ENCODE measurements at places on chromosomes 16 and 17. TPM values are rescaled to one million over a fixed set of nuclear protein-coding genes. Genes with fewer than 3 reads are reported as not detected.

- H3K4me1 ChIP-seq = peaks cover 4% of the 10 kb centered on the region
- no peaks in the 10 kb centered on the region for H3K36me3 ChIP-seq
- no peak overlapping the region for H3K27ac ChIP-seq
- no peak overlapping the region for H3K4me3 ChIP-seq
These were observed 263.3 kb downstream of the HS3ST3A1 start for GRCh38 chr17:13338421-13338820.

DNA sequence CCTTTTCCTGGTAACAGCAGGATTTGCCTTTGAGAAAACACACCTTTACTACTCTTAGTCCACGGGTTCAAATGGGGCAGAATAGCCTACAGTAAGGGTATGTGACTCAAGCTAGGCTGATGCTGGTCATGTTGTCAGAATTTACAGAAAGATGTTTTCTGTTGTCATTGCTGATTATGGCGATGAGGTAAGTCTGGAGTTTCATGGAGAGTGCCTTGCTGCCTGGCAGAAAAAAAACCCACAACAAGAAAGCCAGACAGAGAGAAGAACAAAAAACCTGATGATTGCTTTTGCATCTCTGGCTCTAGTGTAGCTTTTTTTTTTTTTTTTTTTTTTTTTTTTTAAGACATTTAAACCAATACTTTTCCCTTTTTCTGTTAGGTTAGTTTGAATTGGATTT, 47.9 kb downstream of the SLC6A4 start:
- H3K36me3 ChIP-seq = peaks cover 24% of the 10 kb centered on the region
- H3K4me1 ChIP-seq = no peaks in the 10 kb centered on the region
- peaks cover 4% of the 10 kb centered on the region for H3K27me3 ChIP-seq
- H3K27ac ChIP-seq = no peak overlapping the region
- DNase-seq = no peak

TNFRSF17 gene
- not detected for total RNA-seq

DRC3 gene
- total RNA-seq = 0.70 TPM

All from activated CD8-positive, alpha-beta T cell treated with anti-CD3 and anti-CD28 coated beads, Interleukin-2, amount 10 ng/mL, durations not matched to agents 7 days and 5 days (primary cell).